Small intestine (tissue), 16 donors: ENCODE measurements at places on chromosomes 4 and X.

DNA sequence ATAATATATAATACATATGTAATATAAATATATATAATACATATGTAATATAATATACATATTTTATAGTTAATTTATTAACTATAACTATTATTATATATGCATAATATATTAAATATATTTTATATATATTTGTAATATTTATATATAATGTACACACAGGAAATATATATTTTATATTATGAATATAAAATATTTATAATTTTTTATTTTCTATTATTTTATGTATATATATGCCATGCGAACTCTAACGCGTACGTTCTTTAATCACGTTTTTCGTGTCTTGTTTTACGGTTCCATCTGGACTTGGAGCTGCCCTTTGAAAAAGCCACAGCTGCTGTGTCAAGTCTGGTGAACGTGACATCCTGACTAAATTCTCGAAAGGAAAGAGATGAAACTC lies 332.1 kb downstream of the ASMT start:
- DNase-seq: no peak

- no peak for DNase-seq
These were observed 12.4 kb downstream of the NKX1-1 start for GRCh38 chr4:1393866-1394265.

DNA sequence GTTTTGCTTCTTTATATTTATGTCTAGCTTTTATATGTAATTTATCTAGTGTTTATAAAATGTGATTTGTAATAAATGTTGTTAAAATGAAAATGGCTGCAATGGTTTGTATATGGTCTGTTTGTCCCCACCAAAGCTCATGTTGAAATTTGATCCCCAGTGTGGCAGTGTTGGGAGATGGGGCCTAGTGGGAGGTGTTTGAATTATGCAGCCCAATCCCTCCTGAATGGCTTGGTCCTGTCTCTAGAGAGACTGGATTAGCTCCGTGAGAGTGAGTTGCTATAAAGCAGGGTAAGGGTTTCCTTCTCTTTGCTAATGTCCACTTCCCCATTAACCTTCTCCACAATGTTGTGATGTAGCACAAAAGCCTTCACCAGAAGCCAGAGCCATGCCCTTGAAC lies 30.0 kb upstream of the JADE3 start:
- no peak for DNase-seq

- no peak for DNase-seq
These were observed 6.7 kb upstream of the LRBA start for GRCh38 chr4:151021637-151022334.

- no peak for DNase-seq
These were observed 12.1 kb upstream of the VSIG4 start for GRCh38 chrX:66051980-66052379.

GRCh38 chrX:71106427-71106826 lies at the start of gene CXorf65:
CXorf65 (minus strand) TSS chrX:71106740; CDS start chrX:71106556, 184 bp downstream.
- no peak for DNase-seq

GRCh38 chrX:115689931-115690330 lies 129.0 kb downstream of the PLS3 start:
- no peak for DNase-seq

DNA sequence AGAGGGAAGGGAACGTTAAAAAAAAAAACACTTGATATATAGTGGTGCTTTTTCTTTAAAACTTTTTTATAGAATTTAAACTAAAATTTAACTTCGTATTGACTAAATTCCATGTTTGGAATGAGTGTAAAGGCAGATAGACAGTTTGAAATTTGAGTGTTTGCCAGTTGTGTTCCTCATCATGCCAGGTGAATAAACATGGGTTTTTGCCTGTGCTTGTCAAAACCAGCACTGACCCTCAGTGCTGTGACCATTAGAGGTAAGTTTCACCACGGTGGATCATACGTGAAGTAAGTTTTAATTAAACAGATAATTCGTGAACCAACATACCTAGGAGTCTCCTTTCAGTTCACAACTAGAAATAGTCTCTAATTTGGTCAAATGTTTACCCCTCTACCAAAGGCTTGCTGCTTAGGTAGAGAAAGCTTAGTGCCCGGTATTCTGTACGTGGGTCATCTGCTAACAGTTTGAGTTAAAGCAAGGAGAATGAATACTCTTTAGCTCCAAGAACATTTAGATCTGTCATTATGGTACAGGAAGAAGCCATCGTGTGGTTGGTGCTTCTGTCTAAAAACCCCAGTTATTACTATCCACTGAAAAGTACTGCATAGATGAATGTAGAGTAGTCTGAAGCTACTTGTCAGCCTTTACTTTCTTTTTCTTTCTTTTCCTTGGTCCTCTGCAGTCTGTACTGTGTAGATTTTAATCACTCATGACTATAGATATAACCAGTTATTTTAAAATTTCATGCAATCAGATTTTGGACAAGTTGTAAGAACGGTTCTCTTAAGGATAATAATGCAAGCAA lies 32.7 kb downstream of the KIAA0232 start:
- no peak for DNase-seq

GRCh38 chr4:138871555-138871875 lies 144.1 kb upstream of the NOCT start:
- DNase-seq: no peak

DNA sequence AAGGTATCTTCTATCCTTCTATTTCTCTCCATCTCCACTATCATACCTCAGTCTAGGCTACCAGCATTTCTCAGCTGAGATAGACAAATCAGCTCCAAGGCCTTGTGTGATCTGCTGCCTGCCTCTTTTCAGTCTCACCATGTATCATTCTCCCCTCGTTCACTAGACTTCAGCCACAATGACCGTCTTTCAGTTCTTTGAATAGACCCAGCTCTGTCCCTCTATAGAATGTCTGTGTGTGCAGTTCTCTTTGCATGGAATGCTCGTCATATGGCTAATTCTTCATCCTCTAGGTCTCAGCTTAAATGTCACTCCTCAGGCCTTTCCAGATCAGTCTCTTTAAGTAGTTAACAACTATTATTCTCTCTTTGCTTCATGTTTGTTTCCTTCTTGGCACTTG lies 6.5 kb downstream of the IGBP1 start:
- no peak for DNase-seq

DNA sequence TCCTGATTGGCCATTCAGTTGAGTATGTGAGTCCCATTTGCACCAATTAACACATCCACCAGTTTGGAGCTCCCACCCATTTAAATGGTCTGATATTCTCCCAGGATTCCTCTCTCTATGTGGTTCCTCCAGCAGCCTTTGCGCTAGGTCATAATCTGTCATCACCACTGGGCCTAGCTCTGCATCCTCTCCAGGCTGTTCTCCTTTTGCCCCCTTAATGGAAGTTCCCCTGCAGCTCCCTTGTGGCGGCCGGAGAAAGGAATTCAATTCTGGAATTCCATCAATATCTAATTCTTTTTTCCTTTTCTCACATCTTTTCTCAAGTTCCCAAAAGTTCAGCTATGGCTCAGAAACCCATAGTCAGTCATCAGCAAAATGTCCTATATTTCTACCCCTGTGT lies 2184.4 kb upstream of the AGA start:
- no peak for DNase-seq

GRCh38 chrX:11739776-11740175 lies 18.3 kb upstream of the MSL3 start:
- no peak for DNase-seq

- peak; percentile 99 for DNase-seq
These were observed at the start of gene SLC25A6 for GRCh38 chrX:1391707-1392375. SLC25A6 (minus strand) TSS chrX:1392113; CDS start chrX:1392009, 104 bp downstream.

DNA sequence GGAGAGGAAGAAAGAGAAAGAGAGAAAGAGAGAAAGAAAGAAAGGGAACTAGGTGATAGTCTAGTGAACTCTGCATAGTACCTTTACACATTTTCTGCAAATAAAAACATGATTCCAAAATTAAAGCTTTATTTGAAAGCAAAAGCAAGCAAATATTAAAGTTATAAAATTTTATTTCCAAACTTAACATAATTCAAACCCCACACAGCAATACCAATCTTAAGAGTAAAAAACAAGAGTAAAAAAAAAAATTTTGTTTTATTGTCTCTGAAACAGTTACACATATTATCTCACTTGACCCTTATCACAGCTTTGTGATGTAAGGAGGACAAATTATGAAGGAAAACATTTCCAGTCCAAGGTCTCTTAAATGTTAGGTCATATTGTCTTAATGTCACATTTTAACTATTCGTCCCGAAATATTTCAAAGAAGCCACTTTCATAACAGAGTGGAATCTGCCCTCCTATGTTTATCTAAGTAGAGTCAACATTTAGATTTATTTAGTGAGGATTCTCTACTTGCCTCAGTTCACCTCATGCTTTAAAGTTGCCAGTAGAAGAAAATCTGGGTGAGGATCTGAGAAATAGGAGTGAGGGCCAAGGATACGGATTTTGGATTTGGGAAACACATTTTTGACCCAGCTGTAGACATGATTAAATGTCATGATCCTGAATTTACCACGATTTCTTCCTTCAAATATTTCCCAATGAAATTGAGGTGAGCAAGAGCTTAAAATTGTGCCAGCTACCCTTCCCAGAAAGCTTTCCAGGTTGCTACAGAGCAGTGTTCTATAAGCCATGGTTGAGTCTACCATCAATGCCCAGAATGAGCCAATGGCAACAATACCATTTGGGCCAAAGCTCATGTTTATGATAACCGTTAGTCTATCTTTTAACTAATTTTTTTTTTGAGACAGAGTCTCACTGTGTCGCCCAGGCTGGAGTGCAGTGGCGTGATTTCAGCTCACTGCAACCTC lies 7.5 kb upstream of the FGA start:
- no peak for DNase-seq

DNA sequence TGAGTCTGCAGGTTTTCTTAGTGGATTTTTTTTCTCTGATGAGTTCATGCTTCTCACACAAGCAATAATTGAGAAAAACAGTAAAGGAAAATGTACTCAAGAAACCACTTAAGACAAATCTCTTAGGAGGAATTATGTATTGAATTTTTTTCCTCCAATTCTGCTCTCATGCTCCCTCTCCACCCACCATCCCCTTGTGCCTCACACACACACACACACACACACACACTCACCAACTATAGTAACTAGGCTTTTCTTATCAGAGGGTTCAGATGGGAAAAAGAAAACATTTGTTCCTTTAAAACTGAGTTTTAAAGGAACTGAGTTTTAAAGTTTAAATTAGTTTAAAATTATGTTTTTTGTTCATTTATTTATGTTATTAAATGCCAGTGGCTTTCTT lies 47.0 kb upstream of the ANXA10 start:
- DNase-seq: no peak

- DNase-seq: no peak
These were observed 54.8 kb downstream of the CASP6 start for GRCh38 chr4:109648266-109648996.

DNA sequence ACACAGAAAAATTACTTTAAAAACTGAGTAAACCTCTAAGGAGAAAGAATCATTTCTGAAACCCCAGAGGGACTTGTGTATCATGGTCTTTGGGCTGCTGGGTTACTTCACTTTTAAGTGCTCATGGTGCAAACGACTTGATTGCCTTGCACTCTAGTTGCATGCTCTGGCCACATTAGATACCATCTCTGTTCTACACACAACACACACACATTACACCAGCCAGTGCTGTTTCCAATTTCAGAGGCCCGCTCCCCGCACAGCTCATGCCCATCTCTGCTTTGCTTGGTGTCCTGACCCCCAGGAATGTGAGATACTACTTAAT lies 2.1 kb downstream of the PPP3CA start:
- no peak for DNase-seq

DNA sequence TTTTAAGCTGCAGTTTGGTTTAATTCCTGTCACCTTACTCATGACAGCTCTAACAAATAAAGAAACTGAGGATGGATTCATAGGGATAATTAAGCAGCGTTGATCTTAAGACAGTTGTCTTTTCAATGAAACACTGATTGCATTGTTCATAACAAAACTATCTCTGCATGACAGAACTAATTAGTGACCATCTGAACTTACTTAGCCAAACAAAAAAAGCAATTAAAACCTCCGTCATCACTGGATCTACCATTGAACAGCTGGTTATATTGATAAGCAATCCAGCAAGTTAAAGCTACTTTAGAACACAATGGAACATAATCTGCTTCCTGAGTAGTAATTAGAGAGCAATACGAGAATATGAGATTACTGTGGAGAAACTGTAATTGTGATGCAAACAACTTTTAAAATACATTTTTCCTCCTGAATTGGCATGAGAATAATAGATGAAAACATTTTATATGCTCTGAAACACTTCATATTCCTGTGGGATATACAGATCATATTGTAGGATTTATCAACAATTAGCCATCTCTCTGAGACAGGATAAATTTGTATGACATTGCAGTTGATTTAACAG lies 2576.8 kb downstream of the PCDH7 start:
- no peak for DNase-seq

GRCh38 chrX:7286168-7286837 lies 138.3 kb upstream of the PUDP start:
- no peak for DNase-seq

DNA sequence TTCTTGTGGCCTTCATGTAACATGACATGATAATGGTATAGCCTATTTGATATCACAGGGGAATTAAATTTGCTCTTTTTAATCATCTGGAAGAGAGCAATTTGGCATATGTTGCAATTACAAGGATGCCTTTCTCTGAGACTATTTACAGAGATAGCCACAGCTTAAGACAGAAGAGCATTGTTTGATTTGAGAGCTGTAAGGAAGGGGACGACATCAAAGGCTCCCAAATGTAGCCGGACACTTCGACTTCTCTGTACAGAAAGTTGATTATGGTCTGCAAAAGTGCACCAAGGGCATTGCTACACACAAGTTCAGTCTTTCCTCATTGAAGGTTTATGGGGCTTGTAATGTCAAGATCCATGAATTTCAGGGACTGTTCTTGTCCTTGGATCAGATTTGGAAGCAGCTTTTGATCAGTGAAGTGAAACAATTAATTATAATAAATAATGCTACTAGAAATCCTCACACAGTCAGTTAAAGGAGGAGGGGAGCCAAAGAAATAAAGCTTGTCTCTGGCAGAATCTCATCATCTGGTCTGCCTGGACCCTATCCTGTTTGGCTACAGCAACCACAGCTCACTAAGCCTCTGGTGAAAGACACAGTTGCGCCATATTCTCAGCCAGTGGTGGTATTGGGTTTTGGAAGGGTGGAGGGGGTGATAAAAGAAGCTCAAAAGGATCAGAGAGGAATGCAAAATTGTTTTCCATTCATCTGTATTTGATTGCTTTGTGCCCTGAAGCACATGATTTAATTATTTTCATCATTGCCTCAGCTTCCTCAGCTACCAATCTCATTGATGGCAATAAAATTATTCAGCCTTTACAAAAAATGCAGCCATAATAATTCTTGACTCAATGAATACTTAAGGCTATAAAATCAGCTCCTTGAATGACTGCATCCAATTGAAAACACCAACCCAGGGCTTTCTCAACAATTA lies 654.3 kb upstream of the LCORL start:
- DNase-seq: no peak
